K562 (cell line): ENCODE measurements at places on chromosomes 2 and 18.

DNA sequence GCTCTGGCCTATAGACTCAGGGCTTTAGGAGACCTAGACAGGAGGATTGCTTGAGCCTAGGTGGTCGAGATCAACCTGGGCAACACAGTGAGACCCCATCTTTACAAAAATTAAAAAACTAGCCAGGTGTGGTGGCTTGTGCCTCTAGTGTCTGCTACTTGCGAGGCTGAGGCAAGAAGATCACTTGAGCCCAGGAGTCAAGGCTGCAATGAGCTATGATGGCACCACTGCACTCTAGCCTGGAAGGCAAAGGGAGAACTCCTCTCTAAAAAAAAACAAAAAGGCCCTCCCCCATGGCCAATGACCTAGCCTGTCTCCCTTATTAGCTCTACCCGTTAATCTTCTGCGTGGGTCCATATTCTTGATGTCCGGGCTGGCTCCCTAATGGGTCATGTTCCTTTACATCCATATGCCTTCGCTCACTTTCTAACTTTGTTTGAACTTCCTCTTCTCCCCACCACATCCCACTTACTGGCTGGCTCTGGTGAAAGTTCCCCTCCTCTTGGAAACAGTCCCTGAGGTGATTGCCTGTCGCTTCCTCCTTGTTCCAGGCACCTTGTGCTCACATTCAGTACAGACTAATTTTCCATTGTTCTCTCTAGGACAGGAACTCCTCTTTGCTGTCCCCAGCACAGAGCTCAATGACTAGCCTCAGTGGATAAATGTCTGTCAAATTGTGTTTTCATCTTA is 103.0 kb downstream of the AFF3 start:
- H3K4me1 ChIP-seq = no peaks in the 10 kb centered on the region
- no peak for DNase-seq
- H3K36me3 ChIP-seq = no peaks in the 10 kb centered on the region
- H3K4me3 ChIP-seq = no peak overlapping the region
- H3K27me3 ChIP-seq = peaks cover 17% of the 10 kb centered on the region

- no peaks in the 10 kb centered on the region for H3K27me3 ChIP-seq
- no peak for DNase-seq
- no peak overlapping the region for H3K27ac ChIP-seq
- no peak overlapping the region for H3K4me3 ChIP-seq
Observed at GRCh38 chr18:37388413-37388812, 177.2 kb downstream of the CELF4 start.

DNA sequence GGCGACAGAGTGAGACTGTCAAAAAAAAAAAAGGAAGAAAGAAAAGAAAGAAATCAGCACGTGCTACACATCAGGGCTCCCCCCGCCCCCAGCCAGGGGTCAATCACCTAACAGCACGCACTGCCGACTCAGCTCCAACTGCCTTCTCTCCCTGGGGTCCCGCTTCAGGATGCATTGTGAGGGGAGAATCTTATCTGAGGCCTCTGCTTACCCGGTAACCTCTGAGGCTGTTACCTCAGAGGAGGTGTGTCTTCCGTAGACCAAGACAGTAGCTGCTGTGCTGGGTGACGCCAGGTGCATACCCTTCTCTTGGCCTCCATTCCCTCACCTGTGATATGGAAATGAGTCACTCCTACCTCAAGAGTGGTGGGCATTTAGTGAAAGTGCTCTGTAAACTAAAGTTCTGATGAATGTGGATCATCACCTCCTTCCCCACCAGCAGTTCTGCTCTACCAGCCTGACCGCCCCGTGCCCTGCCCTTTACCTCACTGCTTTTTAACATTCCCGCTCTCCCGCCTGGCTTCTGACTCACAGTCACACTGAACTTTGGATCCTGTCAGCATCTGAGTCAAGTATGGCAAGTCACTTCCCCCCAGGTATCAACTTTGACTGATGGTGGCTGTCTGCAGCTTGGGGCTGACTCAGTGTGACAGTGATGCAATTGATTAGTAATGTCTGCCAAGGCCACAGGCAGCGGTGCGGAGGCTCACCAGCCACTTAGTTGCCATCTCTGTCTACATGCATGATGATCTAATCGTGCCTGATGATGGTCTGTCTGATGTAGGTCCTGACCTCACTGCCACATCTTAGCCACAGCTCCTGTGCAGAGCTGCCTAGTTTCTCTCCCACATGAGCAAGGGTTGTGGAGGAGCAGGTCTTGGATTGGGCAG is 20.1 kb downstream of the ARID5A start:
- DNase-seq = no peak
- no peaks in the 10 kb centered on the region for H3K36me3 ChIP-seq
- no peaks in the 10 kb centered on the region for H3K27me3 ChIP-seq
- H3K4me1 ChIP-seq = no peaks in the 10 kb centered on the region; the same call in 2 of the 3 replicates
- no peak overlapping the region for H3K27ac ChIP-seq

GRCh38 chr18:65876310-65876709 is 125.5 kb downstream of the CDH7 start:
- H3K36me3 ChIP-seq = no peaks in the 10 kb centered on the region
- H3K27me3 ChIP-seq = no peaks in the 10 kb centered on the region
- H3K4me1 ChIP-seq = no peaks in the 10 kb centered on the region
- DNase-seq = no peak
- no peak overlapping the region for H3K4me3 ChIP-seq

DNA sequence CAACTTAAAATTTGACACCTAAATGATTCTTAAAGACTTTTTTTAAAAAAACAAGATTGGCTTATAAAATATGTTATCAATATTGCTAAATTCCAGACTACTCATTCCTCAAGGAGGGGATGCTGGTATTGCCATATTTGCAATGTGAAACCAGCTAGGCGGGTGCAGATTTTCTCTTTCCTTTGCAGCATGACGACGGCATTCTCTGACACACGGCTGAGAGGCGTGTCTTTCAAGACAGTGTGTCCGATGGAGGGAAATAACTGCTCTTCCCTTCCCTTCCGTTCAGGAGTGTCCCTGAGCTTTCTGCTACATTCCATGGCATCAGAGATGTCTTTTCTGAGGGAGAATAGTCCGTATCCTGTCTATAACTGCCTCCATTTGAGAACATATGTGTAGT is 38.2 kb upstream of the CNGA3 start:
- H3K27ac ChIP-seq = no peak overlapping the region
- peaks cover 53% of the 10 kb centered on the region for H3K27me3 ChIP-seq
- no peak overlapping the region for H3K4me3 ChIP-seq
- H3K36me3 ChIP-seq = no peaks in the 10 kb centered on the region

DNA sequence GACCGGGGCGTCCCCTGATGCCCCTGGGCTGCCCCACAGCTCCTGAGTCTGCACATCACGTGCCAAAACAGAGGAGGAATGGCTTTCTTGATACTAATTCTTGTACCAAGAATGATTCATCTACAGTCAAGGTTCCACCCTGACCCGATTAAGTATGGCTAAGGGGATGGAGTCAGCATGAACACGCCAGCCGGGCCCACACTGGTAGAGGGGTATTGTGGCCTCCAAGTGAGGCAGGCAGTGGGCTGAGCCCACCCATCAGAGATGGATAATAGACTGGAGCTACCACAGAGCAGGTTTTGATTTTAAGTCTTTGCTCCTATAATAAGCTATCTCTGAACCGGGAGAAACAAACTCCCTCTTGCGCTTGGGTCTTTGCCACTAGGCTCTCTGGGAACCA is 17.9 kb upstream of the GNAL start:
- H3K4me3 ChIP-seq = no peak overlapping the region
- H3K27ac ChIP-seq = no peak overlapping the region
- H3K27me3 ChIP-seq = peaks cover 20% of the 10 kb centered on the region; the same call in 2 of the 3 replicates
- H3K4me1 ChIP-seq = no peaks in the 10 kb centered on the region
- no peak for DNase-seq

- DNase-seq = no peak
- no peaks in the 10 kb centered on the region for H3K4me1 ChIP-seq
- no peak overlapping the region for H3K27ac ChIP-seq
- H3K4me3 ChIP-seq = no peak overlapping the region
- H3K27me3 ChIP-seq = no peaks in the 10 kb centered on the region; the same call in 1 of the 3 replicates
Observed at GRCh38 chr2:159098361-159098760, 129.9 kb downstream of the TANC1 start.

- H3K27me3 ChIP-seq = 0 out of 3 replicates have a peak, but pooled peaks cover 5% of the 10 kb centered on the region
- DNase-seq = peak; percentile 37
- H3K4me3 ChIP-seq = no peak overlapping the region
- no peak overlapping the region for H3K27ac ChIP-seq
- H3K4me1 ChIP-seq = peaks cover 4% of the 10 kb centered on the region
Observed at GRCh38 chr2:101341421-101341820, 32.9 kb upstream of the RNF149 start.

DNA sequence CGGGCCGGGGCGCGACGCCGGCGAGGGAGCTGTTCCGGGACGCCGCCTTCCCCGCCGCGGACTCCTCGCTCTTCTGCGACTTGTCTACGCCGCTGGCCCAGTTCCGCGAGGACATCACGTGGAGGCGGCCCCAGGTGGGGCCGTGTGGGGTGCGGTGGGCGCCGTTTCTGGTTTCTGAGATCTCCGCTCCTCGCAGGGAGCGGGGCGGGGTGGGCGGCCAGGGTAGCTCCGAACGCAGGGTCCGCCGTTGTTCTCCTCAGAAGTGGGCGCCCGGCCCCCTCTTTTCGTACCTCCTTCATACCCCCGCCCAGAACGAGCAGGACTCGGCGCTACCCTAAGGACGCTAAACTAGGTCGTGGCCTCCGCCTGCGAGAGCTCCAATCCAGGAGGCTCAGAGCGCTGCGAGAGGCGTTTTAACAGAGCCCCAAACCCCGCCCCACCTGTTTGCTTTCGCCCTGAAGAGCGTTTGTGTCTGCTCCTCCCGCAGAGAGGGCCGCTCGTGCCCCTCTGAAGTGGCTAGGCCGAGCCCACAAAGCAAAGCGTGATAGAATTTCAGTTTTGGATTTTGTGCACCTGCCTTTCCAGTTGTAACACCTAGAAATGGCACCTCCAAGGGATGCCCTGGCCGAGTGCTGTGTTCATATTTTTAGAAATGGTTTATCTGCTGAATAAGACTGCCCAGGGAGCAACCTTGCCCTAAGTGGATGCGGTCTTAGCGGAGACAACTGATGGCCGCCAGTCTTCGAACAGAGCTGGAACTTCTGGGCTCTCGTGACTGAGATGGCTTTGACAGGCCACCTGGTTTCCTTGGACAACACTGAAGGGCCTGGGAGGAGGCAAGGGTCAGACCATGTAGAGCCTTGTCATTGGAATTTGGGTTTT is 626 bp downstream of the CAPN10 start:
- H3K27ac ChIP-seq = no peak overlapping the region
- peak overlapping the region; percentile 92 for H3K4me3 ChIP-seq
- no peak for DNase-seq
- H3K4me1 ChIP-seq = peaks cover 31% of the 10 kb centered on the region

GRCh38 chr2:148645539-148646230 is 1.1 kb downstream of the EPC2 start:
- H3K36me3 ChIP-seq = no peaks in the 10 kb centered on the region

DNA sequence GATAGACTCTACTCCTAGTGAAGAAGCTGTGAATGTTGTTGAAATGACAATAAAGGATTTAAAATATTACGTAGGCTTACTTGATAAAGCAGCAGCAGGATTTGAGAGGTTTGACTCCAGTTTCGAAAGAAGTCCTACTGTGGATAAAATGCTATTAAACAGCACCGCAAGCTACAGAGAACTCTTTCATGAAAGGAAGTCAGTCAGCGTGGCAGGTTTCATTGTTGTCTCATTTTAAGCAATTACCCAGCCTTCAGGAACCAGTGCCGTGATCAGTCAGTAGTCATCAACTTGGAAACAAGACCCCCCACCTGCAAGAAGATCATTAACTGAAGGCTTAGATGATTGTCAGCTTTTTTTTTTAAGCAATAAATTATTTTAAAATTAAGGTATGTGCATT is 14.0 kb downstream of the USP14 start:
- H3K4me3 ChIP-seq = no peak overlapping the region
- H3K36me3 ChIP-seq = peaks cover 67% of the 10 kb centered on the region
- no peaks in the 10 kb centered on the region for H3K4me1 ChIP-seq
- no peak overlapping the region for H3K27ac ChIP-seq
- DNase-seq = no peak

DNA sequence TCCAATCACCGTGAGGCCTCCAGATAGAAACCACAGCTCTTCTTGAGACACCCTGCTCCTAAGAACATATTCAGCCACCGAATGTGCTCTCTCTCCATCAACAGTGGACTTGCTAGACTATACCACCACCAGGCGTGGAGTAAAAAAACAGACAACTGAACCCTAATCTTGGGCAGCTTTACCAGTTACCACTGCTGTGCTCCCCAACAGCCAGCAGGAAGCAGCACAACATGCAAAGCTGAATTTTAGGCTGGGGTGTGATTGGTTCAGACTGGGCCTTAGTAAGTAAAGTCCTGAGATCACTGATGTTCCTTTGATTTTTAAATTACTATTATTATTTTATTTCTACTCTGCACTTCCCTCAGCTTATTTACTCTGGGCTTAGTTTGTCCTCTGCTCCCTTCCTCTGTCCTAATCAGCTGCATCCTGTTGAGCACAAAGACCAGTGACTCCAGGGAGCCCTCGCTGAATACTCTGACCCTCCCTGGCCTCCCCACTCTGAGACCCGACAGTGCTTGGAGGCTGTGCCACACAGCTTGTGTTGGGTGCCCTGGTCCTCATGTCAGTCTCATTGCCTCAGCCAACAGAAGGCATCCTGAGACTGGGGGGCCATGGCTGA is 21.9 kb downstream of the MRPL35 start:
- H3K36me3 ChIP-seq = no peaks in the 10 kb centered on the region
- peak; percentile 77 for DNase-seq
- H3K4me3 ChIP-seq = no peak overlapping the region
- H3K27me3 ChIP-seq = no peaks in the 10 kb centered on the region

GRCh38 chr2:160309585-160309984 is 109.5 kb upstream of the ITGB6 start:
- no peaks in the 10 kb centered on the region for H3K4me1 ChIP-seq
- no peaks in the 10 kb centered on the region for H3K27me3 ChIP-seq
- no peak for DNase-seq
- H3K27ac ChIP-seq = no peak overlapping the region

DNA sequence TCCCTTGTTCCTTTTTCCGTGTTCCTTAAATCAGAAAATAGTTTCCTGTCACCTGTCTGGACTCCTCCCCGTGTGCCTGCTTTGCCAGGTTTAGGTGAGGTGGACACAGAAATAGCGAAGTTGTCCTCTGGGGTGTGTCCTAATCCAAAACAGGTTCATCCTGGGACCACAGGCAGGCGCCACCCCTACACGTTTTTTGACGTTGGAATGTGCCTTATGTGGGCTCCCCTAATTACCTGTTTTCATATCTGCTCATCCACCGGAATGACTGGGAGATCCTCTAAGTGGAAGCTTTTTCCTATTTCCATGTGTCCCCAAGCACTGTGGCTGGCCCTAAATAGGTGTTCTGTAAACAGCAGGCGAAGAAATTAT is 49.0 kb upstream of the PAIP2B start:
- H3K27ac ChIP-seq = no peak overlapping the region
- peaks cover 7% of the 10 kb centered on the region for H3K27me3 ChIP-seq

DNA sequence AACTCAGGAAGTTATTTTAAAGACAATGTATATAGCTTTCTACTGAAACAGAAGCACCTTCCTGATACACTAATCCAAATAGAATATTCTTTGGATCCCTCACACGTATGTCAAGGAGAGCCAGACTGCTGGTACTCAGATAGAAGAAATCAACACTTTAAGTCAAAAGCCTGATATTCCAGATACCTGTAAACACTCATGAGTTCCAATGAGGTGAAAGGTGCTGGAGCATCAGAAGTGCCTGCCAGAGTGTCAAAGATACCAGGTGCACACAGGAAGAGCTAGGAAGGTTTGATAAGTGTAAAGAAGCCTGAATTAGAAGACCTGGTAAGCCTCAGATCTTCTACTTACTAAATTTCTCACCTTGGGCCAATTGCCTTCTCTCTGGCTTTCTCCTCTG is 226.3 kb upstream of the SP5 start:
- no peak overlapping the region for H3K27ac ChIP-seq
- no peaks in the 10 kb centered on the region for H3K27me3 ChIP-seq
- H3K4me1 ChIP-seq = no peaks in the 10 kb centered on the region

- H3K36me3 ChIP-seq = no peaks in the 10 kb centered on the region
- no peak overlapping the region for H3K4me3 ChIP-seq
- no peak overlapping the region for H3K27ac ChIP-seq
- DNase-seq = no peak
Observed at GRCh38 chr18:2881840-2882195, 35.0 kb downstream of the EMILIN2 start.
